ENCODE measurements at places on chromosomes 2 and 18. TPM values are rescaled to one million over a fixed set of nuclear protein-coding genes. Genes with fewer than 3 reads are reported as not detected.

The DUSP2 gene
- total RNA-seq, result 0.99 TPM

The ONECUT2 gene
- under 0.01 TPM for total RNA-seq

The CNDP1 gene
- total RNA-seq, result not detected

The GAREM2 gene
- 0.44 TPM for total RNA-seq

The GCG gene
- total RNA-seq, result not detected

The ITPRIPL1 gene
- total RNA-seq, result 2.0 TPM

The CROCC2 gene
- total RNA-seq, result not detected

The TUBA4B gene
- total RNA-seq, result not detected

The CDH2 gene
- 2.2 TPM for total RNA-seq

The THSD7B gene
- not detected for total RNA-seq

The SIGLEC15 gene
- under 0.01 TPM for total RNA-seq

The ZNF516 gene
- total RNA-seq, result 12.7 TPM

The ARHGAP15 gene
- total RNA-seq, result not detected

The GPAT2 gene
- total RNA-seq, result 4.6 TPM

The ACAA2 gene
- total RNA-seq, result 20.0 TPM

The DPYSL5 gene
- not detected for total RNA-seq

The SERPINB11 gene
- not detected for total RNA-seq

The CHST9 gene
- total RNA-seq, result not detected

The PASK gene
- total RNA-seq, result 8.7 TPM

The GAD1 gene
- 0.40 TPM for total RNA-seq

The M1AP gene
- not detected for total RNA-seq

The SPDYA gene
- 0.20 TPM for total RNA-seq

The ACVR2A gene
- 4.6 TPM for total RNA-seq

The UCN gene
- 0.40 TPM for total RNA-seq

The DTNA gene
- 0.44 TPM for total RNA-seq

The CAPN14 gene
- under 0.01 TPM for total RNA-seq

The CRACDL gene
- 2.2 TPM for total RNA-seq

The BOLL gene
- not detected for total RNA-seq

The MBD1 gene
- total RNA-seq, result 25.7 TPM

The DLX2 gene
- under 0.01 TPM for total RNA-seq

The CCBE1 gene
- total RNA-seq, result under 0.01 TPM

The RGPD3 gene
- under 0.01 TPM for total RNA-seq

The ADD2 gene
- total RNA-seq, result 7.2 TPM

The RNU2-63P gene
- 70.8 TPM for total RNA-seq
